Smooth muscle cell of the umbilical artery (primary cell): ENCODE measurements at places on chromosomes 13 and 19. TPM values are rescaled to one million over a fixed set of nuclear protein-coding genes. Genes with fewer than 3 reads are reported as not detected.

The ADGRE2 gene
- under 0.01 and 0.32 TPM in 2 replicates for total RNA-seq

The ARL11 gene
- not detected in 2 replicates for total RNA-seq

The HCN2 gene
- total RNA-seq = 1.2 and 3.5 TPM in 2 replicates

The ZNF730 gene
- total RNA-seq = 0.59 and 2.1 TPM in 2 replicates

The NLRP5 gene
- total RNA-seq = not detected in 2 replicates

The ZNF208 gene
- under 0.01 TPM in 1 of 2 replicates, not detected in the other for total RNA-seq

The SMIM24 gene
- not detected in 2 replicates for total RNA-seq

The ZNF791 gene
- 14.0 and 16.8 TPM in 2 replicates for total RNA-seq

The KLK2 gene
- not detected in 2 replicates for total RNA-seq

The CYP4F2 gene
- total RNA-seq = not detected in 2 replicates

The ELSPBP1 gene
- not detected in 2 replicates for total RNA-seq

The CGB8 gene
- not detected in 2 replicates for total RNA-seq

The GADD45B gene
- total RNA-seq = 15.6 and 44.2 TPM in 2 replicates

The CACNG6 gene
- total RNA-seq = not detected in 2 replicates

The SWSAP1 gene
- 0.09 and 0.30 TPM in 2 replicates for total RNA-seq
